ENCODE measurements at places on chromosomes 1 and 21.
A peak's percentile ranks its signal among the peaks of the same experiment; 100 is the strongest.

- DNase-seq, result no peak
Measured at GRCh38 chr1:71357708-71358107, 276.9 kb upstream of the ZRANB2 start.

GRCh38 chr1:234706199-234706598 lies 96.2 kb upstream of the IRF2BP2 start:
- no peak for DNase-seq

- DNase-seq, result no peak
Measured at GRCh38 chr1:94713472-94714141, 106.5 kb upstream of the SLC44A3 start.

GRCh38 chr21:17472592-17473271 lies 40.1 kb upstream of the CXADR start:
- DNase-seq, result no peak

DNA sequence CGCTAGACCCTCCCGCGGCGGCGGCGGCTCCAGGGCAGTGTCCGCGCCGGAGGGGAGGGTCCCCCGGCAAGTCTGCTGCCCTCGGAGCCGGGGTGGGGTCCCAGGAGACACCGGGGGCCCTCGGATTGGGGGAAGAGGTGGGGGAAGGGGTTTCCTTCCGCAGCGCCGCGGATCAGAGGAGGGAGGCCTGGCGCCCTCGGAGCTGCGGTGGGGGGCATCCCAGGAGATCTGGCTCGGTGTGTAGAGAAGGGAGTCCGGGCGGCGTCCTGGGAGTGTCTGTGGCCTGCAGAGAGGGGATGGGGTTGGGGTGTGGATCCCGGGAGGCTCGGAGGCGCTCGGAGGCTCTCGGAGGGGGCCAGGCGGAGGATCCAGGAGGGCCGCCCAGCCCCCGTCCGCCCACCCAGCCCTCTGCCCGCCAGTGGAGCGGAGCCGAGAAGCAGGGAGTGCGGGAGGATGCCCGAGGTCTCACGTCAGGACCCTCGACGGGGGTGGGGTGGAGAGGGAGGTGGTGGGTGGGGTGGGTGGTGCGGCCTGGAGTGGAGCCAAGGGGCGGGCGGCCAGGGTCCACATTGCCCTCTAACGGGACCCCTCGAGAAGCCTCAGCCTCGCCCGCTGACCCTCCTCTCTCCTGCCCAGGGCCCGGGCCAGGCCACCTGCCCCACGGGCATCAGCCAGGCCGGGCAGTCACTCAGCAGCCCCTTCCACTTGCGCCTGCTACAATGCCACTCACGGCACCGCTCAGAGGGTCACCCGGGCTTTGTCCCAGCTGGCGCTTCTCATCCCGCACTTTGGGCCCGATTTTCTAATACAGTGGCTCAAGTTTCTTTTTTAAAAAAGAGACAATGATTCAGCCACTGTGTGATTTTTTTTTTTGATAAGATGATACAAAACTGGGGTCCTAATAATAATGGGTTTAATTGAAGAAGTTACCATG lies 60.2 kb upstream of the ARHGEF16 start:
- DNase-seq, result no peak

DNA sequence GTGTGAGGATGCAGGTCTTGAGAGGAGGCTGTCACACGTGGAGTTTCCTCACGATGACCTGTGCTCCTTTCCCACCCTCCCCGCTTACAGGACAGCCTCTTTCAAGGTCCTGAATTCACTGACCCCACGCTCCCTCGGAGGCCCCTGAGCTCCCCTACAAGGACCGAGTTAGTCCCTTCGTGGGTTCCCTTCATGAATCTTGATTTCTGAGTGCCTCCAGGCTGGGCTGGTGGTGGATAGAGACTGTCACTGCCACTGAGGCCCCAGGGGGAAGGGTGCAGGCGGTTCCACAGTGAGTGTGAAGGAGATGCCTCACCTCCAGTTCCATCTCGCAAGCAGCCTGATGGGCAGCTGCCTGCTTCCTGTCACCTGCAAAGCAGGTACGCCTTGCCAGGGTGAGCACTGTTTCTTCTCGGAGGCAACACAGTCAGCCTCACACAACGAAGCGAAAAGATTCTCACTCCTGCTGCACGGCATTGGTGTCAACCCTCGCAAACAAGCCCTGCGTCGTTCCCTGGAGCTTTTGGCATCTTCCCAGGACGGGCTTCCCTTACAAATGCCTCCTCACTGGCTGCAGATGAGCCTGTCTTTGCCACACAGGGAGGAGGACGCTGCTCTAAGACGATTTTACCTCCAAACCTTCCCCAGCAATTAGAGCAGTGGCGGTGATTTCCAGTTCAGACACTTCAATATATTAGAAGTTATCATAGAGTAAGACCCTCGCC lies 26.7 kb upstream of the PCP4 start:
- no peak for DNase-seq

GRCh38 chr1:245045087-245045881 lies 109.5 kb upstream of the KIF26B start:
- peak; percentile 44 for DNase-seq

GRCh38 chr1:216533776-216534175 lies 110.5 kb upstream of the USH2A start:
- DNase-seq, result no peak

- DNase-seq, result no peak
Measured at GRCh38 chr1:199808110-199808870, 219.2 kb upstream of the NR5A2 start.

- DNase-seq, result no peak
Measured at GRCh38 chr1:198106011-198106410, 50.8 kb upstream of the NEK7 start.

GRCh38 chr1:6082430-6082971 lies 36.8 kb downstream of the KCNAB2 start:
- no peak for DNase-seq

DNA sequence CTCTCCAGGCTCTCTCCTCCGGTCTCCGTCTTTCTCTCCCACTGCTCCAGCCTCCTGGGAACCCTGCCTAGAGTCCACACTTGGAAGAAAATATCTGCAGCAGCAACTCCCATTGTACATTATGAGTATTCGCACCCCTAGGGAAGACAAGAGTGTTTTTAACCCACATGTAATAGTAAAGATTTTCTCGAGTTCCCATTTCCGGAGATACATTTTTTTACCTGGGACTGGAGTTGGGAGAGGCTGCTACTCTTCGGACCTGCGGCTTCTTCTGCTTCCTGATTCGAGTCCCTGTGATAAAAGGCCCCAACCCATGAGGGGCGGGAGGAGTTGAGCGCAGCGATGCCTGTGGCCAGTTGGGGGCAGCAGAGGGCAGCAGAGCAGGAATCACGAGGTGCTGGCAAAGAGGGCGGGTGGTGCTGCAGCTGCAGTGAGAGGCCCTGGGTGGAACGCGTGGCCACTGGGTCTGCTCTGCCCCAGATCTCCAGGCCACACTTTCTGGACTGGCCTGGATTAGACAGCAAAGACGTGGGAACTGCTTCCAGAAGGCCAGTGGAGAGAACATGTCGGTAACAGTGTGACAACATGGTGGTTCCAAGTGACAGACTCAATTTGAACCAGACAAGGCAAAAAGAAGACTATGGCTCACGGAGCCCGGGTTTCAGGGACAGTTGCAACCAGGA lies 221.0 kb upstream of the CSF3R start:
- DNase-seq, result no peak

DNA sequence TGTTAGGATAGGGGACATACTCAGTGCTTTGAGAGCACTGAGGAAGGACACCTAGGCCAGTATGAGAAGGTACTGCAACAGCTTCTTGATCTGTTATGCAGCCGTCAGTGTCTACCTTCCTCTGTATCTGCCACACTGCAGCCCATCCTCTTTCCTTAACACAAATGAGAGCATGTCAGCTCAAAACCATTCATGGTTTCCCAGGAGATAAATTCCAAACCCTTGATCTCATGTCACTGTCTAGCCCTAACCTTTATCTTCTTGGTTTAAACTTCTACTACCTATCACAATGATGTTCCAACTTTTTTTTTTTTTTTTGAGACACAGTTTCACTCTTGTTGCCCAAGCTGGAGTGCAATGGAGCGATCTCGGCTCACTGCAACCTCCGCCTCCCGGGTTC lies 1.4 kb downstream of the ZMYND12 start:
- no peak for DNase-seq

- no peak for DNase-seq
Measured at GRCh38 chr1:150596095-150596892, 16.9 kb upstream of the MCL1 start.

DNA sequence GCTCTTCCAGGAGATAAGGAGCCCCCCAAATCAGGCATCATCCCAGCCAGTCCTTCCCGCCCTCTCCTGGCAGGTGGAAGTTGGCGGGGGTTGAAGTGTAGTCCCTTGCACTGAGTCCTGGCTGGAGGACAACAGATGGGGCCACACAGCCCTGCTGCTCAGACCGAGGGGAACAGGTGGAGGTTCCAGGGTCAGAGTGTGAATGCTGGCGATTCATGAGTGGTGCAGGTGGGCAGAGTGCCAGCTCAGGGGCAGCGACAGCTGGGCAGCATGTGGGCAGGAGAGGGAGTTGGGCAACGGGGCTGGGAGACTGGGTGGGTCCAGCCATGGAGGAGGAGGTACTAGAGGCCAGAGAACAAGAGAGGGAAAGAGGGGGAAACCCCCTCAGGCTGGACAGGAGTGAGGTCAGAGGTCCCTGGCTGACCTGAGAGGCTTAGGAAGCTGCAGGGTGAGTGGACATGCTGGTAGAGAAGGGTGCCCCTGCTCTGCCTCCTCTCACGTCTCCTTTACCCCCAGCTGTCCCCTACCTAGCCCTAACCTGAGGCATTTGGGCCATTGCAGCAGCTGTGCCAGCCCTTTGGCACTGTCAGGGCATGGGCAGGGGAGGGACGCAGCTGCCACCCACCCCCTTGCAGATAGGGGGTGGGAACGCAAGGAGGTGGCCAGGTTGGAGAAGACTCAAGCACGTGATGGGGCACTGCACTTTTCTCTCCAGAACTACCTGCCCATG lies 11.3 kb upstream of the ADORA1 start:
- DNase-seq, result no peak

- DNase-seq, result no peak
Measured at GRCh38 chr1:223732993-223733798, 20.9 kb downstream of the CAPN2 start.

- DNase-seq, result no peak
Measured at GRCh38 chr1:112614460-112615065, 4.4 kb downstream of the ST7L start.

DNA sequence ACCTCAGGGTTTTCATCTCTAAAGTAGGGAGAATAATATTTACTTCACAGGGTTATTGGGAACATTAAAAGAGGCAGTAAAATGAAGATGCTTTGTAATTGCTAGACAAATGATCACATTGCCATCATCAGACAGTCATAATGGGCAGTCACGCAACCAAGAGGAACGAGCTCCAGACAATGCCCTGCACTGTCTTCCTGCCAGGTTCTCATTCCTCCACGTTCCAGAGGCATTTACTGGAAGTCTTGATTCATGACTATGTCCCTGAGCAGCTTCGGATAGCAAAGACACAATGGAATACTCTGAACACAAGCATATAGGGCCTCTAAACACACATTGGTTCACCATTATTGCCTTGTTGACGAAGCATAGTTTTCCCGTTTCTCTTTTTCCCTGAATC lies 389.7 kb downstream of the NTNG1 start:
- DNase-seq, result no peak

GRCh38 chr1:113941245-113941559 lies 12.1 kb downstream of the HIPK1 start:
- DNase-seq, result no peak

- DNase-seq, result no peak
Measured at GRCh38 chr1:75394386-75395139, 216.4 kb downstream of the SLC44A5 start.

- no peak for DNase-seq
Measured at GRCh38 chr1:174160109-174160473, 771 bp downstream of the RABGAP1L start.

- DNase-seq, result no peak
Measured at GRCh38 chr1:113223546-113223945, 150.5 kb downstream of the LRIG2 start.

GRCh38 chr21:42564561-42564971 lies 50.9 kb downstream of the SLC37A1 start:
- no peak for DNase-seq

DNA sequence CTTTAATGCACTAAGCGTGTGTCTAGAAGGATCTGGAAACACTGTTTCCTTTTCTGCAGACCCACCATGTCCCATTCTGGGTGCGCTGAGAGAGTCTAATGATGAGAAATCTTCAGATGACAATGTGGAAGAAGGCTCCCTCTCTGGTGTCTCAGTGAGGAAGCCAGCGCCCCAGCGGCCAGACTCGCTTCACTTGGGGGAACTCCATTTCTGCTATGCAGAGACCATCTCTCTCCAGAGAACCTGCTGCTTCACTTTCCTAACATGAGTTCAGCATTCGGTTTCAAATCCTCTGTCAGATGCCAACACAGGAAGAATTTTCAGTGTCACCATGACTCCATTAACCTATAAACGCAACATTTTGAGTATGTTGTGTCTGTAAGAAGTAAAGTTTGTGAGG lies 121.8 kb downstream of the SYF2 start:
- no peak for DNase-seq

GRCh38 chr1:40553017-40553416 lies 21.6 kb downstream of the ZNF684 start:
- DNase-seq, result no peak

DNA sequence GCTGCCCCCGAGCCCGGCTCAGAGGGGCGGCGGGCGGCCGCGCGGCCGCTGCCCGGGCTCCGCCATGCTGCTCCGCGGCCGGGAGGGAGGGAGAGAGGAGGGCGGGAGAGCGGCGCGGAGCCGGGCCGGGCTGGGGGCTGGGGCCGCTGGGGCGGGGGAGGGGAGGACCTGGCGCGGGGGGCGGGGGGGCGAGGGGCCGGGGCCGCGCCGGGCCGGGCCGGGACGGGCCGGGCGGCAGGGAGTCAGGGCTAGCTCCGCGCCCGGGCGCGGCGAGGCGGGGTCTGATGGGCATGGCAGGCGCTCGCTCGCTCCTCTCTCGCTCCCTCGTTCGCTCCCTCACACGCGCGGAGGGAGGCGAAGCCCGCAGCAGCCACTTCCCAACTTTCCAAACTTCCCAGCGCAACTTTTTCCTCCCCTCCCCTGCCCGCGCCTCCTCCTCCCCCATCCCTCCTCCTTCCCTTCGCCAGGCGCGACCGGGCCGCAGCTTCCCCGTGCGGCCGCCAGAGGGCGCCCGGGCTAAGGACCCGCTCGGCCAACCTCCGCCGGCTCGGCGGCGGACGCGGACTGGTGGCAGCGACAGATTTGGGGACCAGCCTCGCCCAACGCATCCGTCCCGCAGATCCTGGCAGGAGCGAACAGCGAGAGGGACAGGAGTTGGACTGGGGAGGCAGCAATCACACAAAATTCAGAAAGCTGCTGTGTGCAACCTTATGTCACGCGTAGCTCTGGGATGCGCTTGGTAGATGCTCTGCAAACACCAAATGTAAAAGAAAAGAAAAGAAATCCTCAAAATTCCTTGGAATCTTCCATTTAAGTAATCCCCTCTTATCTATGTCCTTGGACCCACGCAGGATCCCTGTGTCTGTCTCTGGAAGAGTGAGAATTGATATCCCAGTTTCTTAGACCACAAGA lies at the start of gene TRABD2B:
Gene TRABD2B (minus strand): TSS at position 97 of the 912 bp plus-strand sequence.
- DNase-seq, result no peak

GRCh38 chr1:9233241-9233941 lies 1.2 kb upstream of the H6PD start:
- DNase-seq, result no peak

GRCh38 chr1:61887076-61887867 lies 145.0 kb downstream of the PATJ start:
- DNase-seq, result no peak
